Esophagus squamous epithelium (tissue), 5 donors: ENCODE measurements at places on chromosomes 5 and 9.

DNA sequence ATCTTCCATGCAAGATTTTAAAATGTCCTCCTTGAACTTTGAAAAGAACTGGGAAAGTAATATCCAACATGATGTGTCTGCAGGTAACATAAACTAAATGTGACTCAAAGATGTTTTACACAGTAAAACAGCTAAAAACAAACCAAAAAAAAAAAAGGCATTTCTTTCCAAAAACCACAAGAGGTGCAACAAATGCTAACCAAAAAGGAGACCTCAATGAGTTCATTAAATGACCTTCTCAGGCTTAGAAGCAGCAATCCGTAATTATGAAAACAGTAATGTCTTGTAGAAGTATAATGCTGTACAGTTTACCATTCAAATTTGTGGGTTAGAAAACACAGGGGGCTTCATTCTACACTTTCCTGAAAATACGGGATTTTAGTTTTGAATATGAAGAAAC lies 2.5 kb downstream of the RNF145 start:
- DNase-seq, result no peak

GRCh38 chr9:98686961-98687855 lies 21.5 kb downstream of the GABBR2 start:
- DNase-seq, result no peak

GRCh38 chr9:90834828-90835595 lies 33.4 kb downstream of the SYK start:
- DNase-seq, result no peak

- no peak for DNase-seq
Measured at GRCh38 chr5:144467792-144468191, 297.1 kb downstream of the KCTD16 start.

GRCh38 chr5:68968429-68968828 lies 125.4 kb upstream of the SLC30A5 start:
- no peak for DNase-seq

DNA sequence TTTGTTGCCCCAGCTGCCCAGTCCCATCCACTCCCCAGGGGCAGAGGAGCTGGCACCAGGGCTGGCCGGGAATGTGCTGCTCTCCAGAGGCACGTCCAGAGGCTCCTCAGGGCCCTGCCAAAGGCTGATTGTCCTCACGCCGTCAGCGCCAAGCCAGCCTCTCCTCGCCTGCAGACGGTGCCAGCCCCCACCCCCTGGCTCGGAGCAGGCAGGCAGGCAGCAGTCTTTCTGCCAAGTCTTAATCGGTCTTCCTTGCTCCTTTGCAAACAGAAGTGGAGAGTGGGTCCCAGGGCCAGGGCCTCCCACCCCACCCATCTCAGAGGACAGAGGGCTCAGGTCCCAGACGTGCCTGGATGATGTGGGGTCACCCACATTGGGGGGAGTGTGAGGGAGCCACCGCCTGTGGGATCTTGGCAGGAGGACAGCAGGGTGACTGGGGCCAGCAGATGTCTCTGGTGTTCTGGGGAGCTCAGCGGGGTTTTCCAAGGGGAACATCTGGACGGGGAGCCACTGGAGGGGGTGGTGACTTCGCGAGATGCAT lies 36.3 kb downstream of the FAM163B start:
- DNase-seq, result no peak

DNA sequence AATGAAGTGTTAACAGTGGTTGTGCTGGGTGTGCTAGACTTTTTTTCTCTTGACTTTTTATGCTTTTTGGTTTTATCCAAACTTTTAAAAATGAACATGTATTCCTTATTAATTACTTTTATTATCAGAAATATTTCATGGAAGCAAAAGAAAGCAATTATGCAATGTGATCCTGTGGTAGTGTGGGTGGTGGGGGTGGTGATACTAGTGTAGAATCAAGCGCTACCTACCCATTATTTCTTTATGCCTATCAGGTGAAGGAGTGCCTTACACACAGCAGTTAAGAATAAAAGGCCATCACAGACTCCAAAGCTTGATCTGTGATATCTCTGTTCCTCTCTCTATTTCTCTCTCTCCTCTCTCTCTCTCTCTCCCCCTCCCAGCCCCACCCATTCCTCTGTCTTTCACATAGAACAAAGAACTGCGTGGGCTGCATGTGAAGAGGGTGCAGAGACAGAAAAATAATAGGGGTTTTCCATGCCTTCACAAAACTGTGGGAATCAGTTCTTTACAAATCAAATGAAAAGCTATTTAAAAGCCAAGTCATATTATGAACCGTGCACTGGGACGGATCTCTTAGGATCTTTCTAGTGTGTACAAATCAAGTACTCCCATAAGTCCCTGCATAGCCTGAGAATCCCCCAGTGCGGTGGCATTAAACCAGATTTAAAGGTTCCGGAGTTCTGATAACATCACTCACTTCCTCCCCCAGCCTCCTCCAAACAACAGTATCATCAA lies 351.2 kb downstream of the RAB3C start:
- no peak for DNase-seq

DNA sequence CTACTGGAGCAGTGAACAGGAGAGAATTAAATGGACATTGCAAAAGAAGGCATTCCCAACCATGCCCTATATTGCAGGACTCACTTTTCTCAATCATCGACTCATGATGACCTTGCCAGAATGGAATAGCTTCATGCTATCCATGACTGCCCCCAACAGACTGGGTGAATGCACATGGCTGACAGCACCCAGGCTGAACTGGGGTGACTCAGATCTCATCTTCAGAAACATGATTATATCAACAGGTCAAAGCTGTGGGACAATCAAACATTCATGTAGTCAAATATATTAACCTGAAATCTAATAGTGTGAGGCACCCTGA lies 34.7 kb upstream of the MIER3 start:
- no peak for DNase-seq

GRCh38 chr9:89603767-89604665 lies 796 bp upstream of the GADD45G start:
- no peak for DNase-seq

DNA sequence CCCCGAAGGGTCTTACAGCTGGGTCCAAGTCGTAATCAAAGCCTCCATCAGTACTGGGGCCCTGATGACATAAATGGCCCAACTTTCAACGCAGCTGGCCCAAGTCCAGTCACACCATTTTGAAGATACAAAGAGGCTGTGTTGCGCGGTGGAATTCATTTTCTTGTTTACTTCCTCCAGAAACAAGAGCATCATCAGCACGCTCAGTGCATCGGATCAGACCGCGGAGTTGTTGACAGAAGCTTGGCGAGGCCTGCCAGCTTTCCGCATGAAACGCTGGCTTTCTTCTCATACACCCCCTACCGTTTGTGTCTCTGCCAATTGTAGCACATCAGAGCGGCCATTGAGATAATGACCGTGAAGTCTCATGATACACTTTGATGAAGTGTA lies 101.7 kb upstream of the SPATA31D4 start:
- no peak for DNase-seq

DNA sequence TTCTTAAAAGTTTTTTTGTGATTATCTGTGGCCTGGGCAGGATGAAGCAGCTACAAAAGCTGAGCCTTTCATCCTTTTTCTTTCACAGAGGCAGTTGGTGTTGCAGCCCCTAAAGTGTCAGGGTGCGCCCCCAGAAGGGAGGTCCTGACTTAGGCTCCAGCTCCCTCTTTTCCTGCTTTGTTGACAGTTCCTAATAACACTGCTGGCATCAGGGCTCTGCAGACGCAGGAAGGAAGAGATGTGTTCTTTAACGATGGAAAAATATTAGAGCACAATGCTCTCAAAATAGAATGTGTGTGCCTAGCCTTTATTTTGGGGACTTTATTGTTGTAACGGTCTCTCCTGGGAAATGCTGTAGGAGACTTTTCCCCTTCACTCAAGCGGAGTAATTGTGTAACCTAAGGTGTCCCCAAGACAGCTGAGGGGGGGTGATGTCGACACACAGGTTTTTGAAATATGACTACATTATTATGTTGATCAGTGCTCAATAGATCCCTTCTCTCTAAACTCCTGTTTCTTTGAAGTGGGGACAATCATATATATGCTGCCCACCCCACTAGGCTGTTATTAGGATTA lies 135.6 kb downstream of the SEMA6A start:
- no peak for DNase-seq

GRCh38 chr9:109994141-109994540 lies 213.8 kb downstream of the C9orf152 start:
- DNase-seq, result no peak

GRCh38 chr9:128657796-128658195 lies 1.1 kb upstream of the DYNC2I2 start:
- no peak for DNase-seq

DNA sequence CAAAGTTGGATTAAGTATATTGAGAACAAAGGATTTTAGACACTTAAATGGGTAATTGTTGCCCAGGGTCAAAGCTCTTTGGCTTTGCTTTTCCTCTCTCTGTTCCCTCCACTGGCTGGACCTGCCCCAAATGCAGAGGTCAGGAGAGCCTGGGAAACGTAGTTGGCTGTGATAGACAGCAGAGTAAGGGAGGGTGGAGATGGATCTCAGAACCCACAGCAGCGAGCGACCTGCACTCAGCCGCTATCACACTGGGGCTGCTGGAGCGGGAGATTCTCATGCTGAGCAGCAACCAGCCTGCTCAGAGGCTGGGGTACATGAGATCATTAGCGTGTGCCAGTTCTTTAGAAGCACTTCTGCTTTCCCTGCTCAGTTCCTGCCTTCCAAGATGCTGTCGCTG lies 71.8 kb upstream of the TTC23L start:
- DNase-seq, result no peak

- DNase-seq, result no peak
Measured at GRCh38 chr5:151084363-151084762, 3.5 kb upstream of the TNIP1 start.

DNA sequence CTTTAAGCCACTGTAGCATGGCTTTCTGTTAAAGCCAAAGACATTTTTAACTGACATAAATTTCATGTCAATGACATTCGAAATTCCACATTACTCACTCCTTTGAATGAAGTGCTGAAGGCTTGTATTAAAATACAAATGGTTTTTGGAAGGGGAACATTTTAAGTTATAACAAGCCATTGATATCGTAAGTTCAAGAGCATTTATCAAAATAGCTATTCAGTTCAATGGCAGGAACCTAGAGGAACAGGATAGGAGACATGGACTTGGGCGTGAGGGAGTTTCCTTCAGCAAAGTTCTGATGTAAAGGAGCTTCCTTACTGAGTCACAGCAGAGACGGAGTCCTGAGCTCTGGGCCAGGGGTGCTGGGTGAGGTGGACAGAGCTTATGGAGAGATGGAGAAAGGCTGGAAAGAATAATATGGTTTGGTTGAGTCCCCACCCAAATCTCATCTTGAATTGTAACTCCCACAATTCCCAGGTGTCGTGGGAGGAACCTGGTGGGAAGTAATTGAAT lies 631.8 kb downstream of the BNC2 start:
- DNase-seq, result no peak

GRCh38 chr9:13677801-13678200 lies 398.3 kb upstream of the MPDZ start:
- no peak for DNase-seq
